Putamen (tissue), 1 donor: ENCODE measurements at places on chromosomes 12 and 14.

DNA sequence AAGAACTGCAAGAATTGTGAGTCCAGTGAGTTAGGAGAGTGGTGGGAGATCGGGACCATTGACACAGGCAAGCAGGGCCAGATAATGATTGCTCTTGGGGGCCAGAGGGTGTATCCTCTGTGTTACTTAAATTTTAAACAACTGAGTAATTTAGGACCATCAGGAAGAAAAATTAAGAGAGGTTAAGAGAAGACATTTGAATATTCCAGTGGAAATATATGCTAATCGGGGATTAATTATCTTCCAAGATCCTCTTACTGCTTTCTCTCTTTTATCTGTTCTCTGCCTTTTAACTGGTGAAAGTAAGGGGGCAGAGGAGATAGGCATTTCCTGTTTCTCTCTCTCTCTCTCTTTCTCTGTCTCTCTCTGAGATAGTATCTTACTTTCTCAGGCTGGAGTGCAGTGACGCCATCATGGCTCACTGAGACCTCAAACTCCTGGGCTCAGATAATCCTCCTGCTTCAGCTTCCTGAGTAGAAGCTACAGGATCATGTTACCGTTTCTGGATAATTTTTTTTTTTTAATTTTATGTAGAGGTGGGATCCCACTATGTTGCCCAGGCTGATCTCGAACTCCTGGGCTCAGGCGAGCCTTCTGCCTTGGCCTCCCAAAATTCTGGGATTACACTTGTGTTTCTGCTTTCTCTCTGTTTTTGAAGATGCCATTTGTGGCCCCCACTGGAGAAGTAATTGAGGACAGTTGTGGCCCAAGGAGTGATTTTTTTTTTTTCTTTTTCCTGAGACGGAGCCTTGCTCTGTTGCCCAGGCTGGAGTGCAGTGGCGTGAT is 85.1 kb downstream of the DIP2B start:
- no peak for DNase-seq

GRCh38 chr14:64544607-64545312 is 4.2 kb downstream of the HSPA2 start:
- no peak for DNase-seq

DNA sequence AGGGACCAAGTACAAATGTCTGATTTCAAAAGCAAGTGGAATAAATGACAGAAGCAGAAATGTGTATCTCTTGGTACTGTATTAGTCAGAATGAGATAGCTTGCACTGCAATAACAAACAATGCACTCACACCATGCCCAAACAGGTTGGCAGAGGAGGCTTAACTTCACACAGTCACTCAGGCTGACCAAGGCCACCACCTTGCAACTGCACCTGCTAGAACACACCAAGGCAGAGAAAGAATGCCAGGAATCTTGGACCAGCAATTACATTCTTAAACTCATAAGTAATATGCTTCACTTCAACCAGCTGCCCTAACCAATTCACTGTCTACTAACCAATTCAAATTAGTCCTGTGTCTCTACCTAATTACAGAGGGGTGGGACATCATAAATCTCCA is 378.3 kb downstream of the BCL11B start:
- no peak for DNase-seq

GRCh38 chr14:68469208-68469713 is 323.6 kb downstream of the ZFP36L1 start:
- no peak for DNase-seq

DNA sequence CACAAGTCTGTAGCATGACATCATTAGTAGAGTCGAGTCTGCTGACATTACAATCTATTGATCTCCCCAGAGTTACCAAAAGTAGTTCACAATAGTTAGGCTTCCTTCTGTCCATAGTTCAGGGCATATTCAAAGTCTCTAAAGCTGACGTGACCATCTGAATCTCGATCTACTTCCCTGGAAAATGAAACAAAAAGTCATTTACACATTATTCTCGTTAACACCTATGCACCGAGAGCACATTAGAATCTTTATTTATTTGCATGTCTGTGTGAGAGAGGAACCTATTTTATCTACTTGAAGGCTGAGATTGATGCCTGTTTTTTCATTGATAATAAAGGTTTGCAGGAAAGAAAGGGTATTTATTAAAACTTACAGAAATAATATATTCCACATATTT is 157.4 kb downstream of the EFCAB11 start:
- DNase-seq = no peak

DNA sequence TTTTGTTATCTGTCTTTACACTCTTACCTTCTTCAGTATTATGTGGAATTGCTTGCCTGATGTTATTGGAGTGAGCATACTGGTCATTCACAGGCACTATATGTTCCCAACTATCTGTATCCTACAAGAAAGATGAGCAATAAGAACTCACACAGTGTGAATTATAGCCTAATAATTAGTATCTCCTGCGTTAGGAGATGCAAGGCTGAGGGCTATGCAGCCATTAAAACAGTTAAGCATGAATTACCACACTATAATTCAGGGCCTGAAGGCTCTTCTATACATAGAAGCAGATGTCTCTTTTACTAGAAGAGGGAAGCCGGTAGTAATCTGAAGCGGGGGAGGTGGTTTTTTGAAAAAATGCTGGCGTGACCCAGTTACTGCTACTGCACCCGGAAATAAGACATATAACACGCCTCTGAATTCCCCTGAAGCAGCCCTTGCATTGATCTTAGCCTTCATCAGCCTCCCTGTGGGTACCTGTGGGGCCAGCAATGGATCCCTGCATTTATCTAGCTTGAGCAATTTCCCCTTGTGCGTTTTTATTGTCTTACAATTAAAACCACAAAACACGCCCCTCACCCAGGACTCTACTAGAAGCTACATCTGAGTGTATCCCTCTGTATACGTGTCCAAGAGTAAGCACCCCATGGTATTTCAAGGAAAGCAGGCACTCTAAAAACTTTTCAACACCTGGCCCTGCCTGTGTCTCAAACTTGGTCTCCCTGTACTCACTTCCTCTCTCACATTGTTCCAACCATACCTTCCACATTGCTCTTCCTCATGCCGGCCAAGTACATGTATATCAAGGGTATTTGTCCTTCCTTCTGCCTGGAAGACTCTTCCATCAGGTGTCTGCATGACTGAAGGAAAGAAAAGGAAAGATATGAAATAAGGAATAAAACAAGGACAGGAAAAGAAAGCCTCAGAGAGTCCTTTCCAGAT is 210.9 kb upstream of the ARID2 start:
- DNase-seq = peak; percentile 8

DNA sequence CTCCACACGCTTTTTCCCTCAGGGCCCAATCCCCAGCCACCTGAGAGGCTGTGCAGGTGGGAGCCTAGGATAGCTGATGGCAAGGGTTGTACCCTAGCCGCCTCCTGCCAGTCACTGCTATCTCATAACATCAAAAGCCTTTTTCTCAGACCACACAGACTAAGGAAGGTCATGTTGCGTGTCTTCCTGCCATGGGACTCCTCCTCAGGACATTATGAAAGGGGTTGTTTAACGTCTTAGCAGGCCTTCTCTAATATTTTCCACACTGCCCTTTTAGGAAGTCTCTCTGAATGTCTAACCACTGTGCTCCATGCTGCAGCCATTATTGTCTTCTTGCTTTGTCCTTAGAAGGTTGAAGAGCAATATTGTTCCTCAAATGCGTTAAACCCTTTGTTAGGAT is 7.6 kb upstream of the SMUG1 start:
- DNase-seq = no peak

DNA sequence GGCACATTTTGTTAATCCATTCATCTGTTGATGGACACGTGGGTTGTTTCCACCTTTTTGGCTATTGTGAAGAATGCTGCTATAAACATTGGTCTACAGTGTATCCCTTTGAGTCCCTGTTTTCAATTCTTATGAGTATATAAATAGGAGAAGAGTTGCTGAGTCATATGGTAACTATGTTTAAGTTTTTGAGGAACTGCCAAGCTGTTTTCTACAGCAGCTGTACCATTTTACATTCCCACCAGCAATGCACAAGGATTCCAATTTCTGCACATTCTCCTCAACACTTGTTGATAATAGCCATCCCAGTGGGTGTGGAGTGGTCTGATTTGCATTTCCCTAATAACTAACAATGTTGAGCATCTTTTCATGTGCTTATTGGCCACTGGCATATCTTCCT is 6.9 kb upstream of the SVOP start:
- DNase-seq = no peak

- no peak for DNase-seq
Measured at GRCh38 chr14:94373708-94374107, 14.7 kb downstream of the SERPINA1 start.

DNA sequence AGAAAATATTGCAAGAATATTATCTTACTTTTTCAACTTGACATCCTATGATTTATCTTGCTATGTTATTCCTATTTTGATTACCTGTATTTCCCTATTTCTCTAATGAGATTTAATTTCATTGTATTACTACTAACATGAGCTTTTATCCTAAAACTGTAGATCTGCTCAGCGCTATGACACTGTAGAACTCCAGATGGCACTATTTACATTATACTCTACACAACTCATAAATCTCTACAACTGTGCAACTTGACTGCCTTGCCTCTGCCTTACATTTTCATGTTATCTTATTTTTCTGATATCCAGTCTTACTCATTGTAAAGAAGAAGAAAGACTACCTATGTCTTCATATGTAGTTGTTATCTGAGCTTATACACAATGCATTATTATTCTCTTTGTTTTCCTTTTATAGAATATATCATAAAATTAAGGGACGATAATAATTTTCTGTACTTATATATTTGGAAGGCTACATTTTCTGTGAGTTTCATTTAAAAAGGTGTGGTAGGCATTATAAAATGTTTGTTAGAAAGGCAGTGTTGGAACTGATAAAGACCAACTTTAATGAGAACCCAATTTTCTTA is 24.1 kb downstream of the NUP37 start:
- DNase-seq = no peak

DNA sequence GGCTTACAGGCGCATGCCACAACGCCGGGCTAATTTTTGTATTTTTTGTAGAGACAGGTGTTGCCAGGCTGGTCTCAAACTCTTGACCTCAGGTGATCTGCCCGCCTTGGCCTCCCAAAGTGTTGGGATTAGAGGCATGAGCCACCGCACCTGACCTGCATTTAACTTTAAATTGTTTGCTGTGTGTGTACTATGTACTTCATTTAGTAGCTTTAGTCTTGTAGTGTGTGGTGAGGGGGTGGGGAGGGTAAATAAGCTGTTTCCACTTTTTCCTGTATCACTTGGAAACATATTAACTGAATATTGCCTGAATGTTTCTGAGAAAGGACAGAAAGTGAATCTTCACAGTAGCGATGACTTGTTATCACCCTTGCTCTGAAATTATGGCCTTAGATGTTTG is 8.5 kb downstream of the DLST start:
- no peak for DNase-seq

- no peak for DNase-seq
Measured at GRCh38 chr14:78245238-78245637, 75.1 kb downstream of the NRXN3 start.

DNA sequence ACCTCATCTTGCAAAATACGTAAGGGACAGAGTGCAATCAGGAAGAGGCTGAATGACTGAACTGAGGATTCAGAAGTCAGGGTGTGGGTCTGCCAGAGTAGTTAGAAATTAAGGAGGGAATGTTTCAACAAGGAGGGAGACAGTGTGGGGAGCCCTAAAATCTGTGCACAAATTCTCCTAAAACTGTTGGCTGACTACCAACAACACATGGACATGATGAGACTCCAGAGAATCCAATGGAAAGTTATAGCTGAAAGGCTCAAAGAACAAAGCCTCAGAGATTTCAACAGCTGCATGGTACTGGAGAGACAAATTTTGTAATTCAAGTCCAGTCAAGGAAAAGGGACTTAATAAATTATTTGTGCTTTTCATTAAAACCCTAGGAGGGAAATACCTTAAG is 36.1 kb upstream of the NEDD1 start:
- no peak for DNase-seq

GRCh38 chr12:49672301-49673217 is 34.6 kb downstream of the FMNL3 start:
- DNase-seq = peak; percentile 36

DNA sequence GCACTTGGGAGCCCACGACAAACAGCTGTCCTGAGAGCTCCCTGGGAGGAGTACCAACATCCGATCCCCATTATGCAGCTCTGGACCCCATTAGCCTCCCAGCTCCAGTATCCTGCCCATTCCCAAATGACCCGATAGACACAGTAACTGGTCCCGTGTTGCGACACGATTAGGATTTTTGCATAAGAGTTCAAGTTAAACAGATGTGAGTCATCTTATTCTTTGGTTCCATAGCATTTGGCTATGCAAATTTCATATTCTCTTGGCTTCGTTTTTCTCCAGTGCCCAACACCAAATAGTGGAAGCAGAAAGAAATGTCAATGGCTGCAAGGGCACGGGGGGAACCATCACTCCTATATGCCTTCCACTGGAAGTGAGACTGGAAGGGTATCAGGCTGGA is 43.0 kb upstream of the LRRC10 start:
- no peak for DNase-seq

DNA sequence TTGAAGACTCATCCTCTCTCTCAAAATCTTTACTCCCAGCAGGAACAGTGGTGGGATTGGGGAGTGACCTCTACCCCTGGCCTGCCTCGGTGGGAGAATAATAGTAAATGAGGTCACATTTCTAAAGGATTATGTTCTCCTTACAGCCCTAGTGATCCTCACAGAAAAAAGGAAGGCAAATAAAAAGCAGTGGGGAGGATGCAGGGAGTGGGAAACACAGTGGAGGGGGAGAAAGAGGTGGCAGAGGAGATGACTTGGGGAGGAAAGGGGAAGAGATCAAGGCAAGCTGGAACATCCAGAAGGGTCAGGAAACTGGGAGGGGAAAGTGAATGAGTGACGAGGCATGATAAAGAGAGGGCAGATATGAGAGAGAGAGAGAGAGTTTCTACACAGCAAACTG is 8.3 kb upstream of the SYNDIG1L start:
- DNase-seq = no peak

GRCh38 chr14:51650716-51651387 is 858 bp upstream of the FRMD6 start:
- peak; percentile 13 for DNase-seq

DNA sequence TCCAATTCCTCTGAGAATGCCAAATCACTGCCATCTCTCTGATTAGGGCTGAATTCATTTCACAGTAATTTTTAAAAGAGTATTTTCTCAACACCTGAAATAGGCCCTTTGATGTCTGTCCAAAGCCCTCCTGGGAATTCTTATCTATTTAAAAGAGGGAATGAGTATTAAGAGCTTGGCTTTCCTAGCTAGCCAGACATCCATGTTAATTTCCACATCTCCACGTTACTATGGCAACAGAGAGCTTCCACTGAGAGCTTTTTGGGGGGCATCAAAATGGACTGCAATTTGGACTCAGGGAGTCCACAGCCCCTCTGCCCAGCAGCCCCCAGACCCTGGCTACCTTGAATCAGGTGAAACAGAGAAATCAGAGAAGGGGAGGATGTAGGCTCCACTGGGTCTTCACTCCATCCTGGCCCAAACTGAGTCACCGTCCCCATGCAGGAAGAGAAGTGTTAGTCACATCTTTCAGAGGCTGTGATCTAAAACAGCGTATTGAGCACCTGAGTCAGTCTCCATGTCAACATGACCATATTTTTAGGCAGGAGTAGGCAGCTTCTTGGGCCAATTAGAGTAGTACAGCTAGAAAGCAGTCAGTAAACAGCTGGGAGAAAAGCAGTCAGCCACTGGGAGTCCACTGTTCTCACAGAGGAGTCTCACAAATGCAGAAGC is 7.0 kb upstream of the FICD start:
- no peak for DNase-seq

GRCh38 chr12:31316891-31317290 is 9.1 kb downstream of the SINHCAF start:
- DNase-seq = no peak

GRCh38 chr12:96399120-96399918 is 920 bp downstream of the CDK17 start:
- DNase-seq = peak; percentile 81

GRCh38 chr14:104541905-104542465 is 37.6 kb upstream of the C14orf180 start:
- DNase-seq = no peak
